ELF-1 (cell line): ENCODE measurements at places on chromosomes 5 and 9.
A peak's percentile ranks its signal among the peaks of the same experiment; 100 is the strongest.

- DNase-seq: no peak
These were observed 55.9 kb downstream of the MRPL36 start for GRCh38 chr5:1743769-1744085.

DNA sequence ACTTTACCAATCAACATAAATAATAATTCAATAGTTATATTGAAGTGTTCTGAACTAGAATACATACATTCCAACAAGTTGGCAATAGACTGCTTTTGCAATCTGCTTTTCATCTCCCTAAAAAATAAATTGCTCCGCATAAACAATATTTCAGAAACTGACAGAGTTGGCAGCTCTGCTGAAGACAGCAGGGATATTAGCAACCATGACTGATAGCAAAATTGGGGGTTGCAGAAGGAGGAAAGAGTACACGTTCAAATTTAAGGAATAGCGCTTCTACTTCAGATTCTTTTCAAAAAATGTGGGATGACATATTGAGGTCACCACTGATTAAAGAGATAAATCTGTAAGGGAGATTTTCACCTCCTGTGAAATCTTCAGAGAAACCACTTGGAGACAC is 521.2 kb downstream of the DTWD2 start:
- no peak for DNase-seq

- DNase-seq: peak; percentile 80
These were observed 324.9 kb upstream of the IRX4 start for GRCh38 chr5:2207416-2208238.

DNA sequence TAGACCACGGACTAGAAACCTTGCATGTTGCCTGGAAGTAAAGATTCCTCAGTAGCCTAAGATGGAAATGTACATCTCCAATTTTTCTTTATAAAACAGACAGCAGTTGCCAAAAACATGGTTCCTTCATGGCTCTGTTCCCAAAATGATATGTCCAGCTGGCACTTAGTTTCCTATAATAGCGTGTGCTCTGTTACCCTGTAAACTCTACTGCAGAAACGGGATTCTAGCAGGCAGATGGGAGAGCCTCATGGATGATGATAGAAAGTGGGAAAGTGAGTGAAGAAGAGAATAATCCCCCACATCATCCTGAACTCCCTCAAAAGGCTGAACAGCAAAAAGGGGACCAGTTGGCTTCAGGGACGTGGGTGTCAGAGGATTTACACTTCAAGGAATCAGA is 118.2 kb downstream of the FRMD3 start:
- no peak for DNase-seq

DNA sequence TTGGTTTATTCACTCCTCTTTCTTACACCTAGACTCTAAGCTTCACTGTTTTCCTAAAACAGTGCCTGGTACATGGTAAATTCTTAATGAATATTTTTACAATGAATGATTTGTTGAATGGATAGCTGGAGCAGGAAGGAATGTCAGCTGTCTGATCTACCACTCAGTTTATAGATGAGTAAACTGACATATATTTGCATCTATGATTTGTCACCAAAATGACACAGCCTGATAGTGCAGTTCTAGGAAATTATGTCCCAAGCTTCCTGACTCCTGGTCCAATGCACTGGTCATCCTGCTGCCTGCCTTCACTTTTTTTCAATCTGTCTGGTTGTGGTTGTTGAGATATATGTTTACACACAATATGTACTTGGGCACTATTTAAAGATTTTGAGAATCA is 651.7 kb upstream of the WWC1 start:
- DNase-seq: no peak

- peak; percentile 37 for DNase-seq
These were observed 69.0 kb downstream of the MEF2C start for GRCh38 chr5:88813805-88814575.

GRCh38 chr5:16134204-16134603 is 45.4 kb downstream of the MARCHF11 start:
- DNase-seq: no peak

- DNase-seq: no peak
These were observed 10.2 kb upstream of the SEC16A start for GRCh38 chr9:136492978-136493522.

DNA sequence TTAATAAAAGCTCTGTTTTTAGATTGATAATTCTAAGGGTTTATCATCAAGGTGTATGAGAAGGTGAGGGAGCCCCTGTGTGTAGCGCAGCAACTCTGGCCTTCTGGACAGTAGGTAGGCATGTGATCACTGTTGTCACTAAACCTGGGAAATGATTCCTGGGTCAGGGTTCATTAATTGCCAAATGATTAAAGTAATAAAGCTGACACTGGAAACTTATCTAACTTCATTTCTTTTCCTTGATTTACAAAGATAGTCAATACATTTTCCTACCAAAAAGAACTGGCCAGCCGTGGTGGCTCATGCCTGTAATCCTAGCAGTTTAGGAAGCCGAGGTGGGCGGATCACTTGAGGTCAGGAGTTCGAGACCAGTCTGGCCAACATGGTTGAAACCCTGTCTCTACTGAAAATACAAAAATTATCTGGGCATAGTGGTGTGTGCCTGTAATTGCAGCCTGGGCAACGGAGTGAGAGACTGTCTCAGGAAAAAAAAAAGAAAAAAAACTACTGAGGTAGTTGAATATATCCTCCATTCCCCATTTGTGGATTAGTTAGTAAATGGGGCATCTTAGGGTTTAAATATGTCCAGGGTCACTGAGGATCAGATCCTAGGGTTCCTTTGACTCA is 2.4 kb downstream of the EHMT1 start:
- no peak for DNase-seq

GRCh38 chr9:89822996-89823395 is 218.2 kb downstream of the GADD45G start:
- no peak for DNase-seq

- peak; percentile 16 for DNase-seq
These were observed 1051.3 kb upstream of the DMAC1 start for GRCh38 chr9:8850914-8851313.

DNA sequence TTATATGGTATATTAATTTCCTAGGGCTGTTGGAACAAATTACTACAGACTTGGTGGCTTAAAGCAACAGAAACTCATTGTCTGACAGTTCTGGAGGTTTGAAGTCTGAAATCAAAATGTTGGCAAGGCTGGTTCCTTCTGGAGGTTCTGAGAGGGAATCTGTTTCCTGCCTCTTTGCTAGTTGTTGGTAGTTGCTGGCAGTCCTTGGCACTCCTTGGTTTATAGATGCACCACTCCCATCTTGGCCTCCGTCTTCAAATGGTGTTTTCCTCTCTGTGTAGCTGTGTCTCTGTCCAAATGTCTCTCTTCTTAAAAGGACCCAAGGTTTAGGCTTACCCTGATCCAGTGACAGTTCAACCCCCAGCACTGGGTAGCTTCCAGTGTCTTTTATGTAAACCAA is 17.5 kb downstream of the MELK start:
- no peak for DNase-seq
